ENCODE measurements at places on chromosomes 7 and 10.

DNA sequence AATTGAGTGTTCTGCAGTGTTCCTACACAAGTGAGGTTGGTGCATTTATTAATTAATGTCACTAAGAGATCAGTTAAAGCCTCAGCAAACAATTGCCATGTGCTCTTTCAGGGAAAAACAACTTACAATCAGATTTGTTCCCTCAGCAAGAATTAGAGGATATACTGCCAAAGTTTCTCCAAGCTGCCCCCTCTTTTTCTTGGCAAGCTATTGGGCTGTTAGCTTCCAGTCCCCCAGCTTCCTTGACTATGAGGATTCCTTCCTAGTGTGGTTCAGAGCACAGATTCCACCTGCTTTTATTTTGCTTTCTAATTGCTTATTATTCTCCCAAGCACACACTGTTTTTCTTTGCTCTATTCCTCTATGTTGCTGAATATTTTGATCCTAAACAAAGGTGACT is 112.7 kb downstream of the RBM20 start:
- no peak for DNase-seq

DNA sequence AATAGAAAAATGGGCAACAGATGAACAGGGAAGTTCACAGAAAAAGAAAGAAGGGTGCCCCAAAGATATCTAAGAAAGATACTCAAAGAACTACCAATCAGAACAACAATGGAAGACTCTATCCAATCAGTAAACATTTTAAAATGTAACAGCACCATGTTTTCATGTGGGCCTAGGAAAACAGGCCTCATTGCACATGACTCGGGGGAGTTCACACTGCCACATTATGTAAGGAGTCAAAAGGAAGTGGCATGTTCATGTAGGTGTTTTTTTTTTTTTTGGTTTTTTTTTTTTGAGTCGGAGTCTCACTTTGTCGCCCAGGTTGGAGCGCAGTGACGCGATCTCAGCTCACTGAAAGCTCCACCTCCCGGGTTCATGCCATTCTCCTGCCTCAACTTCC is 132.2 kb downstream of the USP6NL start:
- no peak for DNase-seq

DNA sequence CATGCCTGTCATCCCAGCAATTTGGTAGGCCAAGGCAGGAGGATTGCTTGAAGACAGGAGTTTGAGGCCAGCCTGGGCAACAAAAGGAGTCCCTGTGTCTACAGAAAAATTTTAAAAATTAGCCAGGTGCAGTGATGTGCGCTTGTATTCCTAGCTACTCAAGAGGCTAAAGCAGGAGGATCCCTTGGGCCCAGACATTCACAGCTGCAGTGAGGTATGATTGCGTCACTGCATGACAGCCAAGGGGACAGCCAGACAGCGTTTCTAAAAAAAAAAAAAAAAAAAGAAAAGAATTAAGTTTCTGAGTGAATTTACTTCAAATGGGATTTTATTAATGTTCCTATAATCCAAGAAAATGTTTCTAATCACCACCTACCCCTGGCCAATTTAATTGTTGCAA is 87.4 kb upstream of the RNF148 start:
- DNase-seq: peak; percentile 84

DNA sequence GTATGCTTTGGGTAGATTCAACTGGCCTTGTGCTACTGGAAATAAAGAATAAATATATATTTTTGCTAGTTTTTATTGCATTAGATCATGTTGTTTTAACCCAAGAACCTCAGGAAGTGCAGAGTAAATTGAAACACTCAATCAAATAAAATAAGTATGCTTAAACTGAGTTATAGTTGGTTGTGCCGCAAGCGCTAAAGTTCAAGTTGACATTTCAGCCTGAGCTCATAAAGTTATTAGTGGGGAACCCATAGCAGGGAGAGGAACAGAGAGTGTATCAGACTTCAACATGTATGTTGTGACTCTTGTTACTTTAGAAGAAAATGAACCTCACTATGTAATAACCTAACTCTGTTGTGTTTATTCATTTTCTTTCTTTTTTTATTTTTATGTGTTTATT is 25.2 kb upstream of the BAMBI start:
- no peak for DNase-seq

GRCh38 chr10:31120961-31121685 is 89.5 kb upstream of the ZNF438 start:
- DNase-seq: no peak

DNA sequence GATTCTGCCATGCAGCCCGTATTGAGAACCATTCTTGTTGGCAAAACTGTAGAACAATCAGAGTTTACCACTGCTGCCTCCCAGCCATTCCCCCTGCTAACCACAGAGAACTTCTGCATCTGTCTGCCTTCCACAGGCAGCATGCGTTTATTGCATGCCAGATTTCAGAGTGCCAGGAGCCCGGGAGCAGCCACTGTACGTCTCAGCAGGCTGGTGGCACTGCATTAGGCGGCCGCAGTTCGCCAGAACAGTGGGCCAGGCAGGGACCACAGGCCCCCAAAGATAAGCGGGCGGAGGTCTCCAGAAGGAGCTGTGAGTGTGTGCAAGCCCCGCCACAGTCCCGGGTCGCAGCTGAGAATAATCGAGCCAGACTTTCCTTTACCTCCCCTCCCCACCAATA is 31.8 kb downstream of the ZNF467 start:
- no peak for DNase-seq

- DNase-seq: no peak
These were observed 40.4 kb downstream of the IFIT5 start for GRCh38 chr10:89454561-89455347.

GRCh38 chr10:58873161-58873560 is 303.3 kb upstream of the PHYHIPL start:
- no peak for DNase-seq

GRCh38 chr10:103960103-103960502 is 6.8 kb upstream of the SLK start:
- DNase-seq: no peak

GRCh38 chr10:35644050-35644950 is 2.2 kb upstream of the FZD8 start:
- no peak for DNase-seq

DNA sequence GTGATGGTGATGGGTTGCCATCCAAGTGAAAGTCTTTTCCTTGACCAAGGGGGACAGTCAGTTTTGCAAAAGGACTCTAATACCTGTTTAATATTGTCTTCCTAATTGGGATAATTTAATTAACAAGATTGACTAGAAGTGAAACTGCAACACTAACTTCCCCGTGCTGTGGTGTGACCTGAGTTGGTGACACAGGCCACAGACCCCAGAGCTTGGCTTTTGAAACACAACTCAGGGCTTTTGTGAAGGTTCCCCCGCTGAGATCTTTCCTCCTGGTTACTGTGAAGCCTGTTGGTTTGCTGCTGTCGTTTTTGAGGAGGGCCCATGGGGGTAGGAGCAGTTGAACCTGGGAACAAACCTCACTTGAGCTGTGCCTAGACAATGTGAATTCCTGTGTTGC is 6.9 kb downstream of the PPIF start:
- no peak for DNase-seq

- peak; percentile 20 for DNase-seq
These were observed 59.5 kb downstream of the AGK start for GRCh38 chr7:141610671-141611070.

DNA sequence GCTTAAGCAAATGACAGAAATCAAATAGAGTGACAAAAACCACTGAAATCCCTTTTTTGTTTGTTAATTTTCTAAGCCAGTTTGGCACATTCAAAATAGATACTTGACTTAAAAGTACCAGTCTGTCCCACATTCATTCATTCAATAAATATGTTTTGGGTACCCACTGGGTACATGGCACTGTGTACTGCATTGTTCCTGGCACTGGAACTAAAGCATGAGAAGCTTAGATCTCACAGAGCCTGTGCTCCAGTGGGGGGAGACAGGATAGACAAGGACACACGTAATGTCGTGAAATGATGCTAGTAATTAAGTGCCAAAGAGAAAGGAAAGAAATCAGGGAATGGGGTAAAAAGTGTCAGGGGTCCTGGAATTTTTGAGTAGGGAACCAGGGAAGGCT is 13.0 kb downstream of the MTURN start:
- no peak for DNase-seq

- DNase-seq: no peak
These were observed 346.4 kb downstream of the GATA3 start for GRCh38 chr10:8400892-8401291.

DNA sequence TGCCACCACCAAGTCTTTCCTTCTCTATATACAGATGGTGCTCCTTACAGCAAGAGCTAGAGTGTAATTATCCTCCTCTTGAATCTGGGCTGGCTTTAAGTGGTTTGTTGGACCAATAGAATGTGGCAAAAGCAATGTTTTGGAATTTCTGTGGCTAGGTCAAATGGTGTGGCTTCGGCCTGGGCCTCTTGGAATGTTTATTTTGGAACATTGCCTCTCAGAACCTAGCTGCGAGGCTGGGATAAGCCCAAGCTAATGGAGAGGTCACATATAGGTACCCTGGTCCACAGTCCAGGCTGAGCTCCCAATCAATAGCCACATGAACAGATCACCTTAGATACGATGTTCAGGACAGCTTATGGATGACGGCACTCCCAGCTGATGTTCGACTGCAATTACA is 556.7 kb downstream of the TYW1 start:
- DNase-seq: no peak

- DNase-seq: peak; percentile 91
These were observed 243.8 kb upstream of the ETV1 start for GRCh38 chr7:14233076-14233867.
